Calu3 (cell line): ENCODE measurements at places on chromosomes 3 and 15. TPM values are rescaled to one million over a fixed set of nuclear protein-coding genes. Genes with fewer than 3 reads are reported as not detected.

GRCh38 chr15:65821070-65821469 lies 29.0 kb upstream of the DENND4A start:
- H3K36me3 ChIP-seq, result no peaks in the 10 kb centered on the region
- DNase-seq, result no peak
- no peaks in the 10 kb centered on the region for H3K27me3 ChIP-seq
- no peak overlapping the region for H3K4me3 ChIP-seq
- no peak overlapping the region for H3K27ac ChIP-seq

- H3K4me1 ChIP-seq, result peaks cover 13% of the 10 kb centered on the region
- H3K36me3 ChIP-seq, result no peaks in the 10 kb centered on the region
- no peak overlapping the region for H3K4me3 ChIP-seq
- no peak for DNase-seq
- H3K27ac ChIP-seq, result no peak overlapping the region
Observed at GRCh38 chr15:70121624-70122302, 24.0 kb upstream of the TLE3 start.

The TMEM212 gene
- total RNA-seq, result not detected in 2 replicates

The MUC4 gene
- total RNA-seq, result 3.6 and 4.6 TPM in 2 replicates

DNA sequence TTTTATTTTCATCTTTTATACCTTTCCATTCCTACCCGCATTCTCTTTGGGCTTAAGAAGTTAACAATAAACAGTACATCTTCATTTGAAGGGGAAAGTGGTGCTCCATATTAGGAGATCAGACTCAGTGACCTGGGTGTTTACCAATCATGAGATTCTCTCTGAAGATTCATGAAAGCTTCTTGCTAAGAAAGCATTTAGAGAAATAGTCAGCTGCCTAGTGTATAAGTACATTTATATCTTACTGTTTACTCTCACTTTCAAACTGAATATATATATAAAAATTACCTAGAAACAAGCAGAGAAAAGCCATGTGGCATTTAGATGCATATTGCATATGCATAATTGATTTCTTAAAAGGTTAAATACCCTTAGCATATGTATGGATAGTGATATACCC lies 100.5 kb downstream of the KCNH8 start:
- no peak for DNase-seq
- no peak overlapping the region for H3K27ac ChIP-seq
- no peak overlapping the region for H3K4me3 ChIP-seq

DNA sequence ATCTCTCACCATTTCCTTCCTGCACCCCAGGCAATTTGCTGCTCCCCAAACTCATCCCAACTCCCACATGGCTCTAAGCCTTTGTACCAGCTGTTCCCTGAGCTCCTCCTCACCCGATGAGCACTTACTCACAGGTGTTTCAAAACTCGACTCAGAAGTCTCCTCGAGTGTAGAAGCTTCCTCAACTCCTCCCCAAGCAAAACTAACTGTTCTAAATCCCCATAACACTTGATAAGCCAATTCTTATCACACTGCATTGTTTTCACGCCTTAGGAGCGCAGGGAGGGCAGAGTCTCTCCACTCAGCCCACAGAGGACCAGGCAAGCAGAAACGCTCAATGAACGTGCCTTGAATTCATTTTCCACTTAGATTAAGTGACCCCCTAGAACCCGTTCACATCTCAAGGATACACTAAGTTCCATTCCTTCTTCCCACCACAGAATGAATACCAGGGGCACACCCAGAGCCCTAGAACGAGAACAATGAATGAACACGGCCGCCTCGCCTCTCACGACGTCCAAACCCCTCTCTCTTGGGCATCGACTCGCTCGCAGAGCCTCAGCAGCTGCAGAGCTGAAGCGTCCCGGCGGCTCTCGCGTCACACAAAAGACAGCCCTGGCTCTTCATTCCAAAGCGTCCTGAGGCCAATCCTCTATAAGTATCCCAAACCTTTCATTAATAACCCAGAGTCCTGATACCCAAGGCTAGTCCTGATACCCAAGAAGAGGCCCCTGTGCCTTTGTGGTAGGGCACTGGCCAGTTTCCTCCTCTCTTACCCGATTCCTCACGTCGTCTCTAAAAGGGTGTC lies 1.1 kb downstream of the RAF1 start:
- peaks cover 30% of the 10 kb centered on the region for H3K4me1 ChIP-seq
- H3K36me3 ChIP-seq, result peaks cover 27% of the 10 kb centered on the region
- no peaks in the 10 kb centered on the region for H3K27me3 ChIP-seq
- H3K4me3 ChIP-seq, result peak overlapping the region; percentile 76
- H3K27ac ChIP-seq, result peak overlapping the region; percentile 52

The GNAT1 gene
- not detected in 2 replicates for total RNA-seq

GRCh38 chr3:105899516-105899915 lies 30.7 kb upstream of the CBLB start:
- H3K4me3 ChIP-seq, result no peak overlapping the region
- no peak for DNase-seq
- peaks cover 10% of the 10 kb centered on the region for H3K4me1 ChIP-seq
- no peaks in the 10 kb centered on the region for H3K27me3 ChIP-seq

DNA sequence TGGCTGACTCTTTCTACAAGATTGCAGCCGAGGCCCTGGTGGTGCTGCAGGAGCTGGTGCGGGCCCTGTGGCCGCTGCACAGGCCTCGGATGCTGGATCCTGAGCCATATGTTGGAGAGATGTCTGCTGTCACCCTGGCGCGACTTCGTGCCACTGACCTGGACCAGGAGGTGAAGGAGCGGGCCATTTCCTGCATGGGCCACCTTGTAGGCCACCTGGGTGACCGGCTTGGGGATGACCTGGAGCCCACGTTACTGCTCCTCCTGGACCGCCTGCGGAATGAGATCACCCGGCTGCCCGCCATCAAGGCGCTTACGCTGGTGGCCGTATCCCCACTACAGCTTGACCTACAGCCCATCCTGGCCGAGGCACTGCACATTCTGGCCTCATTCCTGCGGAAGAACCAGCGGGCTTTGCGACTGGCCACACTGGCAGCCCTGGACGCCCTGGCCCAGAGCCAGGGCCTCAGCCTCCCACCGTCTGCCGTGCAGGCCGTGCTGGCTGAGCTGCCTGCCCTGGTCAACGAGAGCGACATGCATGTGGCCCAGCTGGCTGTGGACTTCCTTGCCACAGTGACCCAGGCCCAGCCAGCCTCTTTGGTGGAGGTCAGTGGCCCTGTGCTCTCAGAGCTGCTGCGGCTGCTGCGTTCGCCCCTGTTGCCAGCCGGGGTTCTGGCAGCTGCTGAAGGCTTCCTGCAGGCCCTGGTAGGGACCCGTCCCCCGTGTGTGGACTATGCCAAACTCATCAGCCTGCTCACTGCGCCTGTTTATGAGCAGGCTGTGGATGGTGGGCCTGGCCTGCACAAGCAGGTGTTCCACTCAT lies 20.3 kb downstream of the CAND2 start:
- no peaks in the 10 kb centered on the region for H3K36me3 ChIP-seq
- no peaks in the 10 kb centered on the region for H3K27me3 ChIP-seq
- no peaks in the 10 kb centered on the region for H3K4me1 ChIP-seq
- no peak overlapping the region for H3K4me3 ChIP-seq
- H3K27ac ChIP-seq, result no peak overlapping the region

DNA sequence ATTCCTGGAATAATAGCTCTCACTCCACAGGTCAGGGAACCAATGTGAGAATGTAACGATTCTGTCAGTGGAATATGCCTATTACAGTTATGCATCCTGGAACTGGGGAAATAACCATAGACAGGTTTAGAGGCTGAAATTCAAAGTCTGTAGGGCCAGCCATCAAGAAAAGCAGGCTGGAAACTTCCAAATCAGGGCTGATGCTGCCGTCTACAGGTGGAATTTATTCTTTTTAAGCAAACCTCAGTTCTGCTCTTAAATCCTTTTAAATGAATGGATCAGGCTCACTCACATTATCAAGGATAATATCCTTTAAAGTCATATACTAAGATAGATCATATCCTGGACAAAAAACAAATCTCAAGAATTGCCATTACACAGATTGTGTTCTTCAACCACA lies 699.8 kb downstream of the NR2F2 start:
- no peaks in the 10 kb centered on the region for H3K4me1 ChIP-seq
- no peak overlapping the region for H3K4me3 ChIP-seq
- H3K27me3 ChIP-seq, result no peaks in the 10 kb centered on the region
- no peaks in the 10 kb centered on the region for H3K36me3 ChIP-seq
- DNase-seq, result no peak

DNA sequence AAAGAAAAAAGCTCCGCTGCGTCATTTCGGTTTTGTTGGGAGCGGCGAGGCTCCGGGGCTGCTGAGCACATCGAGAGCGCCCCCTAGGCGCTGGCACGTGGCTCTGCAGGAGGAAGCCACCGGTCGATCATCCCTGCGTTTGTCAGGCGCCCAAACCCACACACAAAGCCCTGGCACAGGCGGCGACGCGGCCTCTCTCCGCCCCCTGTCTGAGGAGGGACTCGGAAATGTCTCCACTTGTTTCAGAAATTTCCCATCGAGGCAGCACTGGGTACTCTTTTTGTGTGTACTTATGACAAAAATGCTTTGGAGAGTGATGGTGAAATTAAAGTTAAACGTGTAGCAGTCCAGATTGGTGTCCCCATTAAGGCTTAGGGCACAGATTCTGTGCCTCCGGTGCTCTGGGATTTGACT lies 407.3 kb upstream of the ONECUT1 start:
- peak; percentile 78 for DNase-seq
- H3K4me1 ChIP-seq, result no peaks in the 10 kb centered on the region
- no peaks in the 10 kb centered on the region for H3K36me3 ChIP-seq
- H3K27ac ChIP-seq, result no peak overlapping the region

DNA sequence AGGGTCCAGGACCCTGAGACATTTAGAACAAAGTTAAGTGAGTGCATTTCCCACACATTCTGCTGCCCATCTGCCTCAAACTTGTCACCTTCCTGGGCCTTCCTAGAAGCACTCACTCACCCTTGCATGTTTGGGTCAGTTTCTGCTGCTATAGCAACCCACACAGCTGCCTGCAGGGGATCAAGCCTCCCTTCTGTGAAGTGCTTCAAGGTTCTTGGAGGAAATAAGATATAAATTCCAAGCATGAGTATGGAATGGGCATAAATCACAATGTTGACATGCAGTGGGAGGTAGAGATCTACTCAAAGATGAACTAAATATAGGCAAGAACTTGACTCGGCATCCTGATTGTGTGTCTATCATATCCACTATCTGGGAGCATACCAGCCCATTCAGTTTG lies 140.4 kb downstream of the SLC9A9 start:
- no peaks in the 10 kb centered on the region for H3K36me3 ChIP-seq
- no peak overlapping the region for H3K4me3 ChIP-seq
- H3K4me1 ChIP-seq, result no peaks in the 10 kb centered on the region

The SLC22A14 gene
- 1.8 and 2.1 TPM in 2 replicates for total RNA-seq

- H3K27ac ChIP-seq, result no peak overlapping the region
- no peak for DNase-seq
- peaks cover 11% of the 10 kb centered on the region for H3K4me1 ChIP-seq
- no peaks in the 10 kb centered on the region for H3K27me3 ChIP-seq
Observed at GRCh38 chr3:23869977-23870662, 46.7 kb downstream of the NKIRAS1 start.

- H3K36me3 ChIP-seq, result no peaks in the 10 kb centered on the region
- no peak overlapping the region for H3K27ac ChIP-seq
- H3K4me1 ChIP-seq, result peaks cover 42% of the 10 kb centered on the region
- no peak overlapping the region for H3K4me3 ChIP-seq
- DNase-seq, result no peak
Observed at GRCh38 chr15:71436854-71437253, 321.6 kb downstream of the THSD4 start.

DNA sequence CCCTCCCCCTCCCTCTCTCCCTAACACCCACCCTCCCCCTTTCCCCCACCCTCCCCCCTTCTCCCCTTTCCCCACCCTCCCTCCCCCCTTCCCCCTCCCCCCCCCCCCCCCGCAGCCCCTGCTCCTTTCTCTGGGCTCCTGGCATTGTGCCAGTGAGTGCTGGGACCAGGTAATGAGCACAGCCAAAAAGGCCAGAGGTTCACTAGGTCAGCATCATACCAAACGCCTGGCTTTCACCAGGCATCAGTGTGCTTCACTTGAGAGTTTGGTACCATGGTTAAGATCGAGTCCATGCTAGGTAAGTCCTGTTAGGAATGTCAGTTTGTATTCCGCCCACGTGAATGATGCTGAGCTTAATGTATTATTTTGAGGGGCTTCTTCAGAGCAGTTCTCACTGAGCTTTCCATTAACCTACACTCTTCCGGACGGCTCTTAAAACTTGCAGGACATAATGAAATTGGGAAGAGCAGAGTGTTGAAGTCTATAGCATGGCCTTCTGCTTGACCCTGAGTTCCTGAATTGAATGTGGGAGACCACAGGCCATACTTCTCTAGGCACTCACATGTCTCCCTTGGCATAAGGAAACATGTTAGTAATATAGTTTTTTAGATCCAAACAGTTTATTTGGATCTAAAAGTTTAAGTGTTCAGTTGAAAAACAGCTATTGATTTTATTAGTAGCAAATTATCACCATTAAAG lies 45.6 kb downstream of the SENP2 start:
- H3K36me3 ChIP-seq, result peaks cover 72% of the 10 kb centered on the region
- no peak for DNase-seq
- no peak overlapping the region for H3K27ac ChIP-seq
- H3K4me3 ChIP-seq, result no peak overlapping the region

GRCh38 chr3:184781801-184782200 lies 30.2 kb upstream of the VPS8 start:
- no peak overlapping the region for H3K4me3 ChIP-seq
- peaks cover 63% of the 10 kb centered on the region for H3K27me3 ChIP-seq
- H3K27ac ChIP-seq, result no peak overlapping the region
- peaks cover 21% of the 10 kb centered on the region for H3K4me1 ChIP-seq
- H3K36me3 ChIP-seq, result no peaks in the 10 kb centered on the region

DNA sequence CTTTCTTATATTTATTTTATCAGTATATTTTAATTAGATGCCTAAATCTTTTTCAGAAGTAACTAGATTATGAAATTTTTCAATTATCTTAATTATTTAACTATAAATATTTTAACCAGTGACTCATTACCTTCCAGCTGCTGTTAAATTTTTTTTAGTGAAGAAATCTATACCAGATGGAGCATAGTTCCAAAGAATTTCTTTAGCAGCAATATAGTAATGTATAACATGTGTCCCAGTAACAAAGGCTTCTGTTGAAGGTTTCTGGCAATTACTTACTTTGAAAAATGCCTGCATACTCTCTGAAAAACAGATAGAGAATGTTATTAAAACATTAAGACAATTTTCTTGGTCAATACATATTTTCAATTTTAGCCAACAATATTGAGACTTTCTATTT lies 45.1 kb upstream of the CP start:
- DNase-seq, result no peak
- no peak overlapping the region for H3K4me3 ChIP-seq
- H3K27me3 ChIP-seq, result no peaks in the 10 kb centered on the region
- no peaks in the 10 kb centered on the region for H3K36me3 ChIP-seq
- no peak overlapping the region for H3K27ac ChIP-seq

The SUSD5 gene
- 0.21 and 0.93 TPM in 2 replicates for total RNA-seq

The ARNT2 gene
- 1.3 and 3.6 TPM in 2 replicates for total RNA-seq

The GOLGA6A gene
- not detected in 2 replicates for total RNA-seq

The ATP8B4 gene
- total RNA-seq, result 0.24 and 0.61 TPM in 2 replicates

DNA sequence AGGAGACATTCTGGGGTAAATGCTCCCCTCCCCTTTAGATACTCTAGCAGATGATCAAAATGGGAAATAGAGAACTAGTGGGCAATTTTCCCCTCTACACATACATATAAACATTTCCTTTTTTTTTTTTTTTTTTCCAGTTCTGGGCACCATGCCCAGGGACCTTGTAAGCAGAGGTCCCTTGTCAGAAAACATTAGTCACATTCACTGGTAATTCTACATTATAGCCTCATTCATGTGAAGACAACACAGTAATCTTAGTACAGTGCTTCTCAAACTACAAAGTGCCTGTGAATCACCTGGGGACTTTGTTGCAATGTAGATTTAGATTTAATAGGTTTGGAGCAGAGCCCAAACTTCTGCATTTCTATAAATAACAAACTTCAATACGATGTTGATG lies 60.1 kb upstream of the ACTC1 start:
- H3K27me3 ChIP-seq, result no peaks in the 10 kb centered on the region
- no peak for DNase-seq
- H3K36me3 ChIP-seq, result no peaks in the 10 kb centered on the region
- no peak overlapping the region for H3K4me3 ChIP-seq
- H3K27ac ChIP-seq, result no peak overlapping the region
- H3K4me1 ChIP-seq, result no peaks in the 10 kb centered on the region

The ROPN1 gene
- total RNA-seq, result not detected in 2 replicates
